Activated naive CD8-positive, alpha-beta T cell treated with anti-CD3 and anti-CD28 coated beads for 36 hours (primary cell): ENCODE measurements at places on chromosomes 2 and 18. TPM values are rescaled to one million over a fixed set of nuclear protein-coding genes. Genes with fewer than 3 reads are reported as not detected.

GRCh38 chr2:120299561-120299960 lies 46.4 kb upstream of the INHBB start:
- DNase-seq, result no peak
- no peak overlapping the region for H3K27ac ChIP-seq
- H3K4me3 ChIP-seq, result no peak overlapping the region

Gene KIF1A
- 8.2 TPM for total RNA-seq

- peaks cover 11% of the 10 kb centered on the region for H3K4me1 ChIP-seq
- H3K4me3 ChIP-seq, result no peak overlapping the region
- no peak for DNase-seq
- no peak overlapping the region for H3K27ac ChIP-seq
Measured at GRCh38 chr2:144370937-144371584, 148.9 kb downstream of the ZEB2 start.

GRCh38 chr2:205776139-205776538 lies 93.8 kb downstream of the NRP2 start:
- peak; percentile 34 for DNase-seq
- no peak overlapping the region for H3K27ac ChIP-seq
- H3K36me3 ChIP-seq, result no peaks in the 10 kb centered on the region
- H3K4me1 ChIP-seq, result peaks cover 8% of the 10 kb centered on the region

DNA sequence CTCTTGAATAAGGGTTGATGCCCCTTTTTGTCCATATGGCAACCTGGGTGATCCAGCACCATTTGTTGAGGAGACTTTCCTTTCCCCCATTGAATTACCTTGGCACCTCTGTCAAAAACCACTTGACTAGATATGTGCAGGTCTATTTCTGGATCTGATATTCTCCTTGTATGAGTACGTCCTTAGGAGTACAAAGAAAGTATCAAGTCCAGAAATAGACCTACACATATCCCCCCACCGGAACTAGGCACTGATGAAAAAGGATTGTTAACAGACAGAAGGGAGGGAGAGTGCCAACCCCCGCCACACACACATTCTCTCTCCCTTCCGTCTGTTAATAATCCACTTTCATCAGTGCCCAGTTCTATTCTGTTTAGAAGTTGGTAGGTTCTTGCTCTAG lies 225.0 kb downstream of the TMEM163 start:
- H3K4me1 ChIP-seq, result no peaks in the 10 kb centered on the region
- no peaks in the 10 kb centered on the region for H3K36me3 ChIP-seq
- no peak overlapping the region for H3K27ac ChIP-seq
- H3K27me3 ChIP-seq, result peaks cover 10% of the 10 kb centered on the region

GRCh38 chr2:204228169-204228886 lies 291.8 kb downstream of the ICOS start:
- no peaks in the 10 kb centered on the region for H3K36me3 ChIP-seq
- H3K4me1 ChIP-seq, result no peaks in the 10 kb centered on the region
- peaks cover 14% of the 10 kb centered on the region for H3K27me3 ChIP-seq
- no peak overlapping the region for H3K4me3 ChIP-seq
- no peak overlapping the region for H3K27ac ChIP-seq
- no peak for DNase-seq

Gene MC4R
- not detected for total RNA-seq

Gene SKOR2
- total RNA-seq, result not detected

Gene KCNE4
- total RNA-seq, result not detected

DNA sequence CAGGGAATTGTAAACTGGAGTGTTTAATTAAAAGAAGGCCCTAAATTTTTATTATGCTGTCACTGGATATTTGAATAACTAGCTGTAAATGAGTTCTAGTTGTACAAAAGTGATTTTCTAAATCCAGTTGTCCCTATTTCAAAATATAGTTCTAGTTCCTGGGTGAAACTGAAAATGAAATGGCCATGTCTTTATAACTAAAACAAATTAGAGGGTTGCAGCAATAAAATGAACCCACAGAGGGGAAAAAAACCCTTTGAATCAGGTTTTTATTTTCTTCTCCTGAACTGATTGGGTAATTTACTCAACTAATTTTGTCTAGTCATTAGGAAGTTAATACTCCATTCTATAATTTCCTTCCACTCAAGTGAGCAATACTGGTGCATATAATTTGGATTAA lies 55.6 kb upstream of the MAP4K3 start:
- H3K27me3 ChIP-seq, result no peaks in the 10 kb centered on the region
- no peak for DNase-seq
- peak overlapping the region; percentile 87 for H3K27ac ChIP-seq

Gene LDAH
- 24.7 TPM for total RNA-seq

- H3K4me1 ChIP-seq, result peaks cover 3% of the 10 kb centered on the region
- DNase-seq, result peak; percentile 39
- H3K27me3 ChIP-seq, result peaks cover 23% of the 10 kb centered on the region
Measured at GRCh38 chr2:118202707-118203303, 114.5 kb downstream of the INSIG2 start.

- H3K27me3 ChIP-seq, result no peaks in the 10 kb centered on the region
- H3K36me3 ChIP-seq, result no peaks in the 10 kb centered on the region
Measured at GRCh38 chr2:180524499-180524898, 455.9 kb upstream of the UBE2E3 start.

Gene GPR35
- total RNA-seq, result 7.8 TPM

Gene RRM2
- total RNA-seq, result 414 TPM

Gene LYG2
- not detected for total RNA-seq

GRCh38 chr2:26432859-26433258 lies 31.1 kb downstream of the DRC1 start:
- no peaks in the 10 kb centered on the region for H3K36me3 ChIP-seq
- H3K27ac ChIP-seq, result no peak overlapping the region
- no peak overlapping the region for H3K4me3 ChIP-seq
- H3K27me3 ChIP-seq, result peaks cover 4% of the 10 kb centered on the region
- no peaks in the 10 kb centered on the region for H3K4me1 ChIP-seq

GRCh38 chr2:191666732-191667131 lies 11.2 kb upstream of the NABP1 start:
- no peak overlapping the region for H3K4me3 ChIP-seq
- no peaks in the 10 kb centered on the region for H3K27me3 ChIP-seq

DNA sequence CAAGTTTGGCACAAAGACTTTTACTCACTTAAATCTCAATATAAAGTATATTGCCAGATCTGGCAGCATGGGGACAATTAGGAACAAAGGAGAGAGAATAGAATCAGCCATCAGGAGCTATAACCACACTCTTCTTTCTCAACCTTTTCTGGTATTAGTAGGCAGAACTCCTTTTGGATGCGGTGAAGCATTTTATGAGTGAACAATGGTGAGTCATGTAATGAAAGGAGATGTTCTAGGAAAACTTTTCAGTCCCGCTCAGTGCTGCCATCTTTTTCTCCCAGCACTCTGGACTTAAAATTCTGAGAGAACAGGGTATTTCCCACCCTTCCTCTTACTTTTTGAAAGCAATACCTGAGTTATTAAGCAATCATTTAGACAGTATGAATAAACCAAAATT lies 32.2 kb downstream of the PLEKHA3 start:
- H3K36me3 ChIP-seq, result peaks cover 19% of the 10 kb centered on the region
- DNase-seq, result no peak
- H3K27ac ChIP-seq, result no peak overlapping the region
- peaks cover 21% of the 10 kb centered on the region for H3K4me1 ChIP-seq
